ENCODE measurements at places on chromosomes 5 and 9.

DNA sequence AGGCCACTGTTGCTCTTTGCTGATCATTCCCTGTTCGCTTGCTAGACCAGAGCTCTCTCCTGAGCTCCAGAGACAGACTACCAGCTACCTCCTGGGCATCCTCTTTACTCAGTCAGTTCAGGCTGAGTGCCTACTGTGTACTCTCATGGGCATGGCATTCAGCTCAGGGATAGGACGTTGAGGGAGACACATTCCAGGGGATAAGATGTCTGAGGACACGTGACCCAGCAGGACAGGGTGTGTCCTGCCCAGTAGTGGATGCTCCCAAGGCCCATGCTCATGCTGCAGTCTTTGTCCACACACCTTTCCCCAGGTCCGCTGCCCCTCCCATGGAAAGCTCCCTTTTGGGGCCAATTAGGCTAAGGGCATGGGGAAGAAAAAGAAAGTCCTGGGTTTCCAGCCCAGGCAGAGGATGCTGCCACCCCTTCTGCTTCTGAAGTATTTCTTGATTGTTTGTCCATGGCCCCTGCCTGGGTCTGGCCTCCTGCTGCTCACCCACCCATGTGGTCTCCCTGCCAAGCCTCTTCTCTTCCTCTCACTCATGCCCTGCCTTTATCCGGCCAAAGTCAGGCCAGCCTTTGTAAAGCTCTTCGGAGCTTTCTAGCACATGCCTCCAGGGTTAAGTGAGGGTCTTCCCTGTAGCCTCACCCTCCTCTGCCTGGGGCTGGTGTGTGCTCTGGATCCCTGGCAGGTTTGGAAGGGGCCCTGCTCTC lies 60.5 kb upstream of the PITX1 start:
- DNase-seq: no peak

- peak; percentile 49 for DNase-seq
Measured at GRCh38 chr5:150253416-150254208, 36.0 kb downstream of the CAMK2A start.

- DNase-seq: no peak
Measured at GRCh38 chr5:145917288-145917687, 19.1 kb upstream of the SH3RF2 start.

GRCh38 chr5:14510156-14510734 lies 71.3 kb upstream of the OTULINL start:
- no peak for DNase-seq

DNA sequence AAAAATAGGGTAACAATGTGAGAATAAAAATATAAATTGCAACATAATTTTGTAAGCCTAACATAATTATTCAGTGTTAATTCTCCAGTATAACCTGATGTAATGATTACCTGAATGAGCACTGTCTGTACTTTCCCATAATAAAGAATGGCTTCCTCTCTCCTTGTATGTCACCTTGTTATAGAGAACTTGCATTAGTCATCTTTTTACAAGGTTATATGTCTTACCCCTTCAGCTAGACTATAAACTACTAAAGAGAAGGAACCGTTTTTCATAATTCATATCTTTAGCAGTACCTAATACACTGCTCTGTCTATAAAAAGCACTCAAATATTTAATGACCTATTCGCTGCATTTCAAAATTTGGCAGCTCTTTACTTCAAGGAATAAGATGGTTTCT lies 19.8 kb downstream of the STRBP start:
- no peak for DNase-seq

- no peak for DNase-seq
Measured at GRCh38 chr5:6307304-6307703, 71.0 kb downstream of the MED10 start.

GRCh38 chr5:137563646-137564397 lies 64.7 kb upstream of the SPOCK1 start:
- peak; percentile 3 for DNase-seq

GRCh38 chr9:121783521-121784507 lies 132.4 kb downstream of the DAB2IP start:
- DNase-seq: peak; percentile 42

DNA sequence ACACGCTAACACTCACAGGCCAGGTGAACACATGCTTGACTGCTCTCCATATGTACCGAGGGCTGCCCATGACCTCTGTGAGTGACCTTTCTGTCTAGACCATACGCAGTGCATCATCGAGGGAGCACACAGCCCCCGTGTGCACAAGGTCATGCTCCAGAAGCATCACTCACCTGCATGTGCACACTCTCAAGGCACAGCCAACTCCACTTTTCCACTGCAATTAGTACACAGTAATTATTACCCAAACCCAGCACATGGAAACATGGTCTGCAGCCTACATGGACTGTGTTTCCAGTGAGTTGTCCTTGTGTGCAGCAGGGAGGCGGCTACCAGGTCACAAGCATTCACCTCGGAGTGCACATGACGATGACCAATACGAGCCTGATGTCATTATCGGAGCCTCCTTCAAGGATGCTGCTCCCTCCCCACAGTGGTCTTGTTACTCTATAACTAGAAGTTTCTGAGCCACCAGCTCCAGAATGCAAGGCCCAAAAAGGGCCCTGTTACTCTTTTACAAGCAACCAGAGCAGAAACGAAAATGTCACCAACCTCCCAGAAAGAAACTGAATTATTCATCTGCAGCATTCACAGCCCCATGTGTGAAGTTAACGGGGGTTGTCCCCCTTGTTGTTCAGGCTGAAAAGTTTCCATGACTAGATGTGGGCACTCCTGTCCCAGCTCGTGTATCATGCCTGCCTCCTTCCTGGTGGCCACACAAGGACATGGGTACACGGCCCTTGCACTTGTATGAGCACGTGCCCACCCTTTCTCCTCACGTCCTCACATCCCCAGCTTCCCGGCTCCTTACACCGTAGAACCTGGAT lies 31.2 kb downstream of the SEMA4D start:
- no peak for DNase-seq

GRCh38 chr5:173858021-173858669 lies 30.0 kb upstream of the CPEB4 start:
- DNase-seq: peak; percentile 47

- no peak for DNase-seq
Measured at GRCh38 chr9:8845808-8846207, 1046.2 kb upstream of the DMAC1 start.

- DNase-seq: no peak
Measured at GRCh38 chr5:87413343-87413645, 564 bp upstream of the CCNH start.

DNA sequence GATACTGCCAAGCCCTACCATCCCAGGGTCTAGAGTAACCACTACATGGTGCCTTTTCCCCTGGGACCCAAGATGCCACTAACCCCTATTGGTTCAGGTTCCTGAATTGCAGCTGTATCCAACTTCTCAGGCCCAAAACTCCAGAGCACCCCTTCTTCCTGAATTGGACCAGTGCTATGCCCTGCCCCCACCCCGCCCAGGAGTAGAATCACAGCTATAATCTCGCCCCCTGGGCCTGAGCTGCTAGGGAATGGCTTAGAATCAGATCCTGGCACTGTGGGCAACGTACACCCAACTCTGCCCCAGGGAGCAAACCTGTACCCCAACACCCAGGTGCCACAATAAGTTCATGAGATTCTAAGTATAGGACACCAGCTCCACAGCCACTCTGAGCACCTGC lies 206.3 kb downstream of the CACNA1B start:
- no peak for DNase-seq

- peak; percentile 87 for DNase-seq
Measured at GRCh38 chr5:150642567-150642927, 2.1 kb downstream of the SYNPO start.

GRCh38 chr5:170430866-170431437 lies 41.8 kb upstream of the KCNMB1 start:
- no peak for DNase-seq

GRCh38 chr5:61687371-61687770 lies 355.3 kb downstream of the ZSWIM6 start:
- DNase-seq: no peak

DNA sequence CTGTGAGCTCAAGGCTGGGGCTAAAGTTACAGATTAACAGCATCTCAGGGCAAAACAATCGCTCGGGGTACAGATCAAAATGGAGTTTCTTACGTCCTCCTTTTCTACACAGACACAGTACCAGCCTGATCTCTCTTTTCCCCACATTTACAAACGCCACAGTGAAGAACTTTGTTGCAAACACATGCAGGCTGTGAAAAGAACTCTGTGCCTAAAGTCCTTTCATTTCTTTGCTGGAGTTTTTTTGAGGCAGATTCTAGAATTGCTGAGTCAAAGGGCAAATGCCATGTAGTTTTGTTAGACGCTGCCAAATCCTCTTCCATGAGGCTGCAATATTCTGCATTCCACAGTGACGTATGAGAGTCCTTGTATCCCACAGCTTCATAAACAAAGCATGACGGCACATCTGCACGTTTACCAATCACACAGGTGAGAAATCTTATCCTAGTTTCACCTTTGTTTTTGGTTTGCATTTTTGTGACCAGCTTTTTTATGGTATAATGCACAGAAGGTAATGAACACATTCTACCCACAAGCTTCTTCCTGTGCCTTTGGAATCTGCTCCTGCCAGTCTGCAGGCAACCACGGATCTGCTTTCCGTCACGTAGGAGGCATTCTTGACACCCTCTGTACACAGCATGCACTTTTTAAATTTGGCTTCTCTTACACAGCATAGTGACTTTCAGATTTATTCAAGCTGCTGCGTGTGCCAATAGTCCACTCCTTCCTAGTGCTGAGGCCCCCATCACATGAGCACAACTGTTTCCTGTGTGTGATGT lies 44.6 kb upstream of the LPCAT1 start:
- no peak for DNase-seq

- DNase-seq: no peak
Measured at GRCh38 chr5:1299511-1299850, 4.6 kb upstream of the TERT start.

DNA sequence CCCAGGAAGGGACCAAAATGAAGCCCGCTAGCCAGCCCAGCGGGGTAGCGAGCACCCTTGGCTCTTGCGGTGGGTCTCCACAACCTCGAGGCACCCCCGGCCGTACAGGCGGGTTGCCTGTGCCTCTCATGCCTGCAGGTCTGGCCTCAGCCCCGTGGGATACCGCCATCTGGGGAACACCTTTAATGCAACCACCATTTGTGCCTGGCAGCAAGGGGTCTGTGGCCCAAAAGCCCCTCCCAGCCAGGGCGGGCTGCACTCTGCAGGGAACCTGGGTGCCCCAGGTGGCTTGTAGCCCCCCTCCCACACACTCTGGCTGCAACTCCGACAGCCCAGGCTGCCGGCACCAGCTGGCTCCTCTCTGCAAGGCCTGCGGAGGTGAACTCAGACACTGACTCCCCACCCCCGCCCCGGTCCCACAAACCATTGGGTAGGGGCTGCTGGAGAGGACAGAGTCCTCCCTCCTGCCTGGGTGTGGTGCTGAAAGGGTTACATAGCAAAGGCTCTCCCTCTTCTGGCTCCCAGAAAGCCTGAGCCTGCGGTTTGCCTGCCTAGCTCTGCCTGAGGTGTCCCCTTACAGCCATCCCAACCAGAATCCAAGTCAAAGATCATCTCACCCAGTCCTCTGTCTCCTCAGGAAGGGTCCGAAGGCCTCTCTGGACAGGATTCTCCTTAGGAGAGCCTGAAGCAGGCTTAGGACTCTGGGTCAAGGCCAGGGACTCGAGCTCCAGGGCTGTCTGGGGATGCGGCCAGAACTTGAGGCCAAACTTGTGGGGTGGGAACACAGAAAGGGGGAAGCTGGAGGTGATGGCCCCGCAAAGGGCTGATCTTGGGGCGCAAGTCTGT lies 109.4 kb downstream of the PSD2 start:
- DNase-seq: peak; percentile 75

DNA sequence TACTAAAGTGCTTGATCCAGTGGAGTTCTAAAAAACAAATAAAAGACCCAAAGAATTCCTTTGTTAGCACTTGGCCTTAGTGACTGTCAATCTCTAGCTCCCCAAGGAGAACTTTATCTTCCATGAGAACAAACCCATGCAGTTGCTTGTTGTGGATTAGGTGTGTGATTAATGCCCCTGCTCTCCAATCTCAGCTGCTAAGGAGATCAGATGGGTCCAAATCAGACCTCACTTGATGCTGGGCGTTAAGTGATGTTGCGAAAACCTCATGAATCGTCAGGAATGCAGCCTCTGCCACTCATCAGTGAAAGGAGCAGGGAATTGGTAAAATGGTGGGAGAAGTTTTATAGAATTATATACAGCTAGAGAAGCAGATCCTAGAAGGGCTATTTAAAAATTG lies 133.7 kb downstream of the DMAC1 start:
- DNase-seq: peak; percentile 89

DNA sequence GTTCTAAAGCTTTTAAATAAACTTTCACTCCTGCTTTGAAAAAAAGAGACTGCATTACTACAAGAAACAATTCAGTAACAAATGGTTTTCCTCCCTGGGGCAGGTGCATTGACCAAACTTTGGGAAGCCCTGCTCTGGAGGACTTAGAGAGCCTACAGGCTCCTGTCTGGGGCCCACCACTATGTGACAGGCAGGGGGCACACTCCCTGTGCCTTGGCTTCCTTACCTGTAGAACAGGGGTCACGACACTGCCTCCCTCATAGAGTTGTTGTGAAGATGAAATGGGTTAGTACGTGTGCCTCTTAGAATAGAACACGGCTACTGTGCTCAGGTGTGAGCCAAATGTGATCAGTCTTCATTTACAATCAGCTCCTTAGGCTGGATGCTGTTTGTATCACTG lies 130.1 kb downstream of the GPBP1 start:
- peak; percentile 53 for DNase-seq

GRCh38 chr5:138616508-138616907 lies 41.3 kb upstream of the HSPA9 start:
- no peak for DNase-seq

DNA sequence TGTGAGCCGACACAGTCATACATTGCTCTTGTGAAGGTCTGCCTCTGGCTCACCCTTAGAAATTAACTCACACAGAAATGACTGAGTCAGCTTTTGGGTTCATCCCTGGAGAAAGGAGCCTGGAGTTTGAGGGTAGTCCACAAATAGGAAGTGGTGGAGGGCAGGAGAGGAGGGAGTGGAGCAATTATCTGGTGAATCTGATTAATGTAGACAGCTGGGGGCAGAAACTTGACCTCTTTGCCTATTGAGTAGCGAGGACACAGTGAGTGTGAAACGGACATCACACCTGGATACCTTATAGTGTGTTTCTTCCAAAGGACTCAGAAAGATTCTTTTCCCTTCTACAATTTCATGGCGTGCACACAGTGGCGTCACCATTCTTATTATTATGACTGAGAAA lies 48.5 kb upstream of the MSX2 start:
- DNase-seq: no peak

GRCh38 chr5:53783624-53784228 lies 223.3 kb downstream of the NDUFS4 start:
- DNase-seq: peak; percentile 8

GRCh38 chr5:146395193-146395592 lies 51.9 kb upstream of the TCERG1 start:
- peak; percentile 32 for DNase-seq

Measured in mesendoderm (in vitro differentiated cells).